Body of pancreas (tissue), 4 donors: ENCODE measurements at places on chromosomes 4 and X. TPM values are rescaled to one million over a fixed set of nuclear protein-coding genes. Genes with fewer than 3 reads are reported as not detected.
A peak's percentile ranks its signal among the peaks of the same experiment; 100 is the strongest.

DNA sequence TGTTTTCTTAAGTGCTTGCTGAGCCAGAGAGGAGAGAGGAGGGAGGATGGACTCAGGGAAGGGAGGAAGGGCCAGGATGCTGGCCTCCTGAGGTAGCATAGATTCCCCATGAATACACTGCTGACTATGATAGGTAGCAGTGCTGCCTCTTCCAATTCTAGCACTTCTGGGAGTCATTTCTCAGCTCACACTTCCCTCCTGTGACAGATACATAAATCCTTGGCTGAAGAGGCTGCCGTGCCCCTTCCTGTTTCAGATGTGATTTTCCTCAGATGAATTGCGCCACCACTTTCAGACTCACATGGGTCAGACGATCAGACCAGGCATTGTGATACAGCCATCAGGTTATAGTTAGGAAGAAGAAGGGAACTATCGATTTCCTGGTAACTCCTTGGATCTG, 22.4 kb downstream of the TSC22D3 start:
- DNase-seq, result no peak

DNA sequence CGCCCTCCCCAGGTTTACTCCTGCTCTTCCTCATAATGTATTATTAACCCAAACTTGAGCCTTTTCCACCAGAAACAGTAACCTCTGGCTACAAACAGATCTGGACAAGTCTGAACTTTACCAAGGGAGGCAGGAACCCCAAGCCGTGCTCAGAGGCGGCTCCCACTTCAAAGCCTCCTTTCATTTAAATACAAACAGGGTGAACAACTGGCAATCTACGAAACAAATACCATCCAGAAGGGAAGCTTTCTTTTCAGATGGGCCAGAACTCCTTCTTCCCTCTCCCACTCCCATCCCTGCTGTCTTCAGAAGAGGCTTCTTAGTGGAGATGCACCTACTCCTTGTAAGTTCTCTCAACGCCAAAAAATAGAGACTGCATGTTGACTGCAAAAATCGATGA, 2.1 kb upstream of the GPC4 start:
- no peak for DNase-seq

- DNase-seq, result no peak
These were observed 11.0 kb downstream of the INTU start for GRCh38 chr4:127643791-127644190.

- DNase-seq, result no peak
These were observed 41.7 kb upstream of the DDX60 start for GRCh38 chr4:168360271-168360670.

GRCh38 chrX:63402106-63402505, 51.0 kb upstream of the SPIN4 start:
- no peak for DNase-seq

GRCh38 chr4:15398001-15398400, 29.8 kb upstream of the C1QTNF7 start:
- DNase-seq, result no peak

DNA sequence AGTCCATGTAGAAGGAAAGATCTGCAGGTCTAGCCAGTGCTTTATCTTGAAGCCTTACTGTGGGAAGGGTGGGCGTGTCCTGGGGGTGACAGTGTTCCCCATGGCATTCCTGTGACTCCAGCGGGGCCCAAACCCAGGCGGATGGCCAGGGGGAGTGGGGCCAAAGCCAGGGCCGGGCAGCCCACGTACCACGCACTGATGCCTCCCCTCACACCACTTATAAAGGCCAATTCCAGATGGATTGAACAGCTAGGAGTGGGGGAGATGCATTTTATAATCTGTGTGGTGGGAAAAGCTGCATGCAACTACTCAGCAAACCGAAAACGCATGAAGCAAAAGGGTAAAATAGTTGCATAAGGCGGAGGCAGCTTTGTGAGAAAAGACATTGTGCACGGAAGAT, 36.4 kb downstream of the NELFA start:
- DNase-seq, result no peak

- DNase-seq, result peak; percentile 72
These were observed 46.4 kb downstream of the ASMT start for GRCh38 chrX:1661048-1661921.

GRCh38 chr4:33924811-33925210, 2319.5 kb downstream of the ARAP2 start:
- no peak for DNase-seq

DNA sequence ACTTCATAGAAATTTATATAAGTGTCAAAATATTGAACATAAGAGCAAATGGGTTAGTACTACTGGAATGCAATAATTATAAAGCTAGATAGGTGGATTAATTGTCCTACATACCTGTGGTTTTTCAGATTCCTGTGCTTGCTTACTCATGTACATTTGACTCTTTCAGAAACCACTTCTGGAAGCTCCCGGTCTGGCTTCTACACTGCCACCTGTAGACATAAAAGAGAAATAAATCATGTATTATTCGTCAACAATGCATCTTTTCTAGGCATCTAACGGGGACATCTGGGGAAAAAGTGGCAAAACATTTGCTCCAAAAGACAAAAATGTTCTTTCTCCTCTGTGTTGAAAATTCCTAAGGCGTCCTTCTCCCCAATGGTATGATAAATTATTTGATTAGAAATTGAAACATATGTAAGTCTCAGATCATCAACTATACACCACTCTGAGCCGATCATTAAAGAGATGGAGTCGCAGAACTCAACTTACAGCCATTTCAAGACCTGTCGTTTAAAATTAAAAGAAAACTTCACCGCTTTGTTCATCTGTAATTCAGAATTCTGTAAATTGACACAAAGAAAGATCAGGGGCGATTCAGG, 648.7 kb upstream of the DIPK2B start:
- DNase-seq, result peak; percentile 24

GRCh38 chr4:145047151-145047550, 50.8 kb downstream of the ANAPC10 start:
- DNase-seq, result no peak

DNA sequence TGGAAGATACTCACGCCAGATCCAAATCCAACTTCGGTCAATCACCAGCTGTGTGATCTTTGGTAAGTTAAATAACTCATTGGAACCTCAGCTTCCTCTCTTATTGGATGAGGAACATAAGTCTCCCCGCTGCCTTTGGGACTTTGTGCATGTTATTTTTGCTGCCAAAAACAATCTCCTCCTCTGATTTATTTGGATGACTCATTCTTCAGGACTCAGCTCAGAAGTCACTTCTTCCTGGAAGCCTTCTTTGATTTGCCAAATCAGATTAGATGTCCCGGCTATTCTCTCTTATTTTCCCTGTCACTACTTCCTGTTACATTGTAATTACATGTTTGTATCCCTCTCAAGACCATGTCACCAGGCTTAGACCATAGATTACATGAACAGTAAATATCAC, 138.0 kb upstream of the BOD1L1 start:
- no peak for DNase-seq

GRCh38 chr4:122152711-122153226, 638 bp downstream of the BLTP1 start:
- peak; percentile 36 for DNase-seq

DNA sequence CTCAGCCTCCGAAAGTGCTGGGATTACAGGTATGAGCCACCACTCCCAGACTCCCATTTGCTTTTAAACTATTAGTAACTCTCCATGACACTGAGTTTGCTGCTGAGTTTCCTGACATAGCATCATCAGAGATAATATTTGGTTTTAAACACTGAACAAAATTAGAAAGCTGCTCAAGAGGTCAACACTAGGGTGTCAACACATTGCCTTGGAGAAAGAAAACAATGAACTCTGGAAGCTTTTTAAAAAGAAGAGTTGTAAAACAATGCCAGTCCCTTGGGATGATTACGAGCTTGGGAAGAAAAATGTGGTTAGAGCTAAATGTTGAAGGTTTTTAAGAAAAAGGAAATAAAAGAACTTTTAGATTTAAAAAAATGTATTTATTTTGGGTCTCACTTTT, 264.8 kb downstream of the CAMK2D start:
- DNase-seq, result no peak

GRCh38 chr4:24024157-24024556, 134.3 kb upstream of the PPARGC1A start:
- DNase-seq, result no peak

GRCh38 chr4:6372649-6373525, 99.5 kb downstream of the PPP2R2C start:
- no peak for DNase-seq

DNA sequence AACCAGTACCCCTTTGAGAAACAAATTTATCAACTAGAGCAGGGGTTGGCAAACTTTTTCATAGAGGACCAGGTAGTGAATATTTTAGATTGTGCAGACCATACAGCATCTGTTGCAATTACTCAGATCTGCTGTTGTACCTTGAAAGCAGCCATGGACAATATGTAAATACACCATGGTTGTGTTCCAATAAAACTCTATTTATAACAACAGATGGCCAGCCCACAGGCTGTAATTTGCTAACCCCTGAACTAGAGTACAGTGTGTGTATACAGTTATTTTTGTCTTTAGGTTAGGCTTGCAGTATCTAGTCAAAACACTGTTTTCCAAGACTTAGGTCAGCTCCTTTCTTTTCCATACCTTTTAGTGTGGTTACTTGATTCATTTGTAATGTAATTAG, 54.4 kb downstream of the PHKA1 start:
- no peak for DNase-seq

DNA sequence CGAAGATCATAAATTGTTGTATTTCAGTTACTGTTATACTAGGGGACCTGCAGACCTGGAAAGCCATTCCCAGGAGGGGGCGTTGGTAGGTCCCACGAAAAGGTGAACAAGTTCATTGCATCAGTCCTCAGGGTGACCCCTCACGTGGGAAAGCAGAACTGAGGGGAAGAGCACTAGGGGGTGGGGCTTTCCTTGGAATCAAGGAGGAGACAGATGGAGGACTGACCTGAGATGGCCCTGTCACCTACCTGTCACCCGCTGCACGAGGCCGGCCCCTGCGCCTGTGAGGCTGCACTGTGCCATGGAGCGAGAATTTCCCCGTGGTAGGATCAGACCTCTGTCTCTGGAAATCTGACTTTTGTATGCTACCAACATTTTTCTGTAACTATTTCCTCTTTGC, 41.8 kb upstream of the CLDN24 start:
- DNase-seq, result no peak

DNA sequence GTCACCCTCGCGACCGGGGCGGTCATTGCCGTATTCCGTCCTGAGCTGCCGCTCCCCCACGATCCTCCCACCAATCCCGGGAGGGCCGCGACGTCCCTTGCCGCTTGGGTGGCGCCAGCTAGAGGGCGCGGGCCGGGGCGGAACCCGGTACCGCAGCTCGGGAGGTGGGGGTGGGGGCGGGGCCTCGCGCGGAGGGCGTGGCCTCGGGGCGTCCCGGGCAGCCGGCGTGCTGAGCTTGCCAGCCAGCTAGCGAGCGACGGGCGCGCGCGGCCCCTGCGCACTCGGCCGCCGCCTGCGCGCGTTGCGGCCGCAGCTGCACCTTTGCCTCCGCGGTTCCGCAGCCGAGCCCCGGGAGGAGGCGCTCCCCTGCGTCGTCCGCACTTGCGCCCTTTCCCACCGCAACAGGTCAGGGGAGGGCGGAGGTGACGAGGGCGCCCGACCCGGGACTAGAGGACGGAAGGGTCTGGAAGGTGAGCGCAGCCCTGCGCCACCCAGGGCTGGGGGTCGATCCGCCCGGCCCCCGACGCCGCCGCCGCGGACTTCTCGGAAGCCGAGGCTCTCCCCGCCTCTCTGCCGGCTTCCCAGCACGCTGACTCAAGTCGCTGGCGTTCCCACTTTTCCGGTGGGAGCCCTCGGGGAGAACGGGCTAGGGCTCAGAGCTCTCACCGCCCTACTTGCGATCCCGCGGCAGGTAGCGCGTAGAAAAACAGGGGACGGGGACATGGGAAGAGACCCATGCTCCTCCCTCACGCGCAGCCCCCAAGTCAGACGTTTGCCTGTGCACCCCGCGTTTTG, at the start of gene AFF1:
Gene AFF1, plus strand, starts transcription at position 241 of the 795 bp plus-strand sequence. CDS start 13,523 bp downstream, outside the sequence.
- peak; percentile 95 for DNase-seq

GRCh38 chrX:81348388-81348787, 146.5 kb downstream of the SH3BGRL start:
- DNase-seq, result no peak

DNA sequence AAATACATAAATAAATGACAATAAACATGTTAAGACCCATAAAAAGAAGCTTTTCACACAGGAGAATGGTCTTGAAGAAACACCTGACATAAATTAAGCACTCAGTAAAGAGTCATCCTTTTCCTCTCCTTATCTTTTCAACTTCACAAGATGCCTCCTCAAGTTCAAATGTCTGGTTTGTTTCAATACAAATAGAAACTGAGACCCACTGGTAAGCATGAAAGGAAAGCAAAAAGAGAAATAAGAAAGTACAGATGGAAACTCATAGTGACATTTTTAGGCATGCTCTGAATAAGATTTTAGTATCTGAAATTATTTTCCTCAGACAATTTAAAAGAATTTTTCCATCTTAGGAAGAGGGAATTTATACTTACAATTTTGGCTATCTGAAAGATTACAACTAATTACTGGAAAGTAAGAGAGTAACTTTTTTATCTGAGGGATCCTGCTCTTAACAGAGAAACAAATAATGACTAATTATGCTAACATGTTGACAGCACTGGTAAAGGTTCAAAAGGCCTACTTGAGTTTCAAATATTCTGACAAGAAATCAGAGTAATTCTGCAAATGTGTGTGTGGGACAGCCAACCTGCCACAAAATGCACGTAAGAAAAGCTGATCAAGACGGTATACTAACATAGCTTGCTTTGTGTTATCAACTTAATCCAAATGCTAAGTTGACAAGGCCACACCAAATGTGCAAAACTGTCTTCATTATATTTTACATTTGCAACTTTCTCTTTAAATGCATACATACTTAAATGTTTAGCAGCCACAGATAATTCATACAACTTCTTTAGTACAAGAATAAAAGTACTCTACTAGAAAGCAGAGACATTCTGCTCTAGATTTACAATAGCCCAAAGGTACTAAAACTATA, 113.0 kb downstream of the IQCM start:
- DNase-seq, result no peak

GRCh38 chrX:72159769-72160168, 21.8 kb upstream of the PIN4 start:
- no peak for DNase-seq

- DNase-seq, result no peak
These were observed 145.6 kb upstream of the DCAF8L1 start for GRCh38 chrX:28126886-28127285.

SPANXN1 gene
- total RNA-seq, result not detected

ART3 gene
- total RNA-seq, result 6.9 TPM

ENAM gene
- 2.3 TPM for total RNA-seq

LIAS gene
- 4.9 TPM for total RNA-seq

TRPC3 gene
- total RNA-seq, result not detected

TRIM2 gene
- 42.0 TPM for total RNA-seq

ARHGAP24 gene
- 43.3 TPM for total RNA-seq

SPANXN3 gene
- total RNA-seq, result not detected

NUDT10 gene
- not detected for total RNA-seq

RPL36A gene
- total RNA-seq, result 369 TPM

AFF2 gene
- total RNA-seq, result 2.1 TPM

XAGE1A gene
- not detected for total RNA-seq
